ENCODE measurements at places on chromosomes 6 and 20.

DNA sequence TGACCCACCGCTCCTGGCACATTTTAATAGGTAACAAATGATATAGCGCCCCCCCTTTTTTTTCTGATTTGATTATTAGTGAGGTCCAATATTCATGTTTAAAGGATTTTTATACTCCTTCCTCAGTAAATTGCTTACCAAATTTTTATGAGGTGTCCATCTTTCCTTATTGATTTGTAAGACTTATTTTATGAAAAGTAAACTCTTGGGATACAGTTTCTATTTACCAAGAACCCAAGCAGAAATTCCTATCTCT lies 25.1 kb downstream of the TRIM27 start:
- no peak for DNase-seq

GRCh38 chr6:103799971-103800670 lies 1059.6 kb downstream of the HACE1 start:
- no peak for DNase-seq

DNA sequence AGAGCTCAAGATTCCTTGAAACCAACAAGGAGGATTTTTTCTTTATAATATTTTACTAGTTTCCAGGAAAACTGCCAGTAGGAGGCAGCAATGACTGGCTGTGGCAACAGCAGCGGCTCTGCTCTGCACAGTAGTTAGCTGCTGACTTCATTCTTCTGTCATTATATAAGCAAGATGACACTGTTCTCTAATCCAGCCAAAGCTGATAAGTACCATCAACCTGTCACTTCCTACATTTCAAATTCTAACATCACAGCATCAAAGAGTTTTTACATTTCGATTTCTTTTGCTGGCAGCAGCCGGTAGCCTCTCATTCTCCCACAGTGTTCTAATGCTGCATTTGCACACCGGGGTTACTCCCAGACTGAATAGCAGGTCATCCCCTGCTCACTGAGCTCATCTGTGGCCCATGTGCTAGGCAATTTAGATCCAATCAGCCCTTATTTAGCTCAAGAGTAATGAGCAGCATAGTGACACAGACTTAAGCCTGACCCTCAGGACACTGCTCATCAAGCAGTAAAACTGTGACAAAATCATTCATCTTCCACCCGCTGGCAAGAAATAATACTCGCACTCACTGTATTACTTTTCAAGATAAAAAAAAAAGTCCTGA lies 67.8 kb downstream of the MMS22L start:
- peak; percentile 72 for DNase-seq

- no peak for DNase-seq
These were observed 37.4 kb upstream of the BHLHE23 start for GRCh38 chr20:63044204-63044600.

- no peak for DNase-seq
These were observed 115.5 kb downstream of the TNFAIP3 start for GRCh38 chr6:137982418-137983189.

GRCh38 chr6:19734061-19734460 lies 103.1 kb upstream of the ID4 start:
- DNase-seq = no peak

GRCh38 chr6:37922563-37922962 lies 103.0 kb downstream of the ZFAND3 start:
- DNase-seq = no peak

Measured in hypothalamus (tissue), 51 donors.